ENCODE measurements at places on chromosomes 3 and 15.

DNA sequence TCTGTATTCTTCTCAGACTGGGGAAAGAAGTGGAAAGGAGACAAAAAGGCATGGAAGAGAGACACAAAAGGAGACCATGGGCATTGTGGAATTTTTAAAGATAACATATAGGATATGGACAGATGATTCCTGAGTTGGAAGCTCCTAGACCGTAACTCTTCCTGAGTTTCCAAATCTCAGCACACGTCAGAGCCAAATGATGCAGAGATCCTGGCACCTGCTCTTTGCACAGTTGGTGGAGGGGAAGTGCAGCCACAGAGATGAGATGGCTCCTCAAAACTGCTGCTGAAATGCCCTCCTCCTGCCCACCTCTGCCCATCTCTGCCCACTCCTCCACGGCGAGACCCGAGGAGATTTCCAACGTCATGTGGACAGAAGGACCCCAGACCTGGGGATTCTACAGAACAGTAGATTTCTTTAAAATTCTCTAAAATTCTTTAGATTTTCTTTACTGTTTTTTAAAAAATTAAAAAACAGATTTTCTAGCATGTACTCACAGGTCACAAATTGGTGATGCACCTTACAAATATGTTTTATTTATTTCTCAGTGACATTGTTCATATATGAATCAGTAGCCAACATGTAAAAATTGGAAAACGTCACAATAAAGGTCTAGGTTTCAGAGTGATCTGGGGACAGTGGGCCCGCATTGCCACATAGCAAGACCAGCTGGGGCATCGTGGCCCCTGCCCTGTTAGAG lies 8.1 kb downstream of the CPN2 start:
- DNase-seq: no peak

- no peak for DNase-seq
These were observed 256.0 kb downstream of the OCA2 start for GRCh38 chr15:27843146-27843545.

- no peak for DNase-seq
These were observed 1078.9 kb downstream of the TUSC7 start for GRCh38 chr3:117788506-117788905.

DNA sequence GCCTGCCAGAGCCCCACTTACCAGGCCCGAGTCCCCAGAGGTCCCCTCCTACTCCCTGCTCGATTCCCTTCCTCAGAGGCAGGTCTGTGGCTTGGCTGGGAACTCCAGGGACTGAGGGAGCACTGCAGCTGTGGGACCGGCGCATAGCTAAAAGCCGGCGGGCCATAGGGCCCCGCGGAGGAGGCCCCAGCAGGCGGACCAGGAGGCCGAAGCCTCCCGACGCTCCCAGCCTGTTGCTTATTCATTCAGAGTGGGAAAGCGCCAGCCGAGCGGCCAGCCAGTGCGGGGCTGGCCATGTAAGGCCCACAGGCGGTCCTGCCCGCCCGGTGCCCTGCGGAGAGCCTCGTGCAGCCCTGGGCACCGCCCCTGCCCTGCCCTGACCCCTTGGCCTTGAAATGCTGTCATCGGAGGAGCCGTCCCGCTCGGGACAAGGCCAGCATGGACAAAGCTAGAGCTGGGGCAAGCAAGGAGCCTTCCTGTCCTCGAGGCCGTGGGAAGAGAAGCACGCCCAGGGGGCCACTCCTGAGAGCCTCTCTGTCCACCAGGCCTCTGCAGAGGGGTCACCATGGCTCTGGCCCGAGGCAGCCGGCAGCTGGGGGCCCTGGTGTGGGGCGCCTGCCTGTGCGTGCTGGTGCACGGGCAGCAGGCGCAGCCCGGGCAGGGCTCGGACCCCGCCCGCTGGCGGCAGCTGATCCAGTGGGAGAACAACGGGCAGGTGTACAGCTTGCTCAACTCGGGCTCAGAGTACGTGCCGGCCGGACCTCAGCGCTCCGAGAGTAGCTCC lies at the start of gene LOXL1:
TSS of gene LOXL1 (plus strand) at position 244 of the 784 bp plus-strand sequence. CDS start at position 566, 322 bp downstream.
- peak; percentile 32 for DNase-seq

DNA sequence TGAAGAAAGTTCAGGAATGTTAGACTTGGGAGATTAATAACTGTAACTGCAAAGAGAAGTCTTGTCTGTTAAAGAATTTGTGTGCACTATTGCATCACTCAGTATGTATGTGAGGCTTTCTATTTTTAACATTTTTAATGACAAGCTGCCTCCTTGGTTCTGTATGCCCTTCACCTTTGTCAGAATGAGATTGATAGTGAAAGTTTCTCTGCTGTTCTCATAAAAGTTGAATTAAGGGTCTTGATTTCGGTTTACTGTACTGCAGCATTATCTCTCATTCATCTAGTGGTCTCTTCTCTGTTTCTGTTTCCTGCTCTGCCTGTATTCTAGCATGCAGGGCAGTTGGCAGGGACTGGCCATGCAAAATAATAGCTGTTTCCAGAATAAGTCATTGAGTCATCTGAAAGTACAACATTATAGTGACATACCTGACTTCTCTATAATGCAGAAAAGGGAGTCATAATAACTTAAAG lies 454.9 kb downstream of the IL5RA start:
- no peak for DNase-seq

DNA sequence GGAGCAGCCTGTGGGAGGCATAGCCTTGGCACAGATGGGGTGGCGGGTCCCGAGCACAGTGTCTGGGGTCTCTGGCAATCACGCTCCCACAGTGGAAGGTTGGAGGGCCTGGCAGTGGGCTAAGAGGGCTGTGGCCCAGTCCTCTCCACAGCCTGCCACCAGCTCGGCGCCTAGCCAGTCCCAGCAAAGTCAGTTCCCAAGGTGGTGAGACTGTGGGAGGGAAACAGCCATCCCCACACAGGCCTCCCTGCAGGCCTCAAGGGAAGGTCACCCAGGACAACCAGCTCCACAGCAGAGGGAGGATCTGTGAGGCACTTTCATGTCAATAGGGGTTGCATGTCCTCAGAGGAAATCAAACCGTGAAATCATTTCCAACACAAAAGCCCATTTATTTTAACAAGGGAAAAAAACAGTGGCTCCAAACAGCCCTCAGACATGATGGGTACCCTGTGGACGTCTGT lies 27.6 kb upstream of the LIMD1 start:
- DNase-seq: no peak

GRCh38 chr3:81839504-81840094 lies 78.2 kb upstream of the GBE1 start:
- DNase-seq: peak; percentile 7

DNA sequence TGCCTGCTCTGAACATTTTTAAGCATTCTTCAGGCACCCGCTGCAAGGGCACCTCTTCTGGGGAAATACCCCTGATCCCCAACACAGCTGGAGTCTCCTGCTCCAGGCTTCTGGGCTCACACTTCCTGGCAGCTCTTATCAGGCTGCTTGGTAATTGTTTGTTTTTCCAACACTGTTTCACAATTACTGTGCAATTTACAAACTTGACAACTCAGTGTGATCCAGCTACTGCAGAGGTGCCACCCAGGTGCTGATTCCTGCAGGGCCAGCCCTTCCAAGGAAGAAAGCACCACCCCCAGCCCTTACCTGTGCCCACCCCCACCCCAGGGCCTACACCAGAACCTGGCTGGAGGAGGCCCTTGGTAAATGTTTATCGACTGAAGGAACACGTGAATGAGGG lies 66.5 kb downstream of the MAGEF1 start:
- no peak for DNase-seq

All from hematopoietic multipotent progenitor cell treated with erythropoietin and hydrocortisone succinate and interleukin-3 and kit ligand, for 6 days (in vitro differentiated cells).